ENCODE measurements at places on chromosomes 1 and 21.

DNA sequence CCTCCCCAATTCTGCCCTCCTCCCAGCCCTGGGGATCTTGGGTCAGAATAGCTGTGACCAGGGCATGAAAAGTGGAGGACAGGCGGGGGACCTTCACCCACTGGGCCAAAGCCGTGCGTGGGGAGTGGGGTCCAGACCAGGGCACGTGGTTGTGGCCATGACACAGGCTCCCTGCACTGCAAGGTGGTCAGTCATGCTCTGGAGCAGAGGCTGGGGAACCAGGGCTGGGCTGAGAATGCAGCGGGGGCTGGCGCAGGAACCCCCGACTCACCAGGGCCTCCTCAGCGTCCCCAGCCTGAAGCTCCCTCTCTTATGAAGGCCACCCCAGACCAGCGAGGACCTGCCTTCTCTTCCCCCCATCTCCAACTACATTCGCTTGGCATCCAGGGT, 2.7 kb downstream of the DVL1 start:
- DNase-seq: no peak

GRCh38 chr1:96967311-96967710, 245.7 kb downstream of the PTBP2 start:
- DNase-seq: no peak

GRCh38 chr1:68470388-68470970, 20.7 kb upstream of the RPE65 start:
- peak; percentile 27 for DNase-seq

GRCh38 chr1:172909606-172910326, 141.0 kb downstream of the TNFSF18 start:
- DNase-seq: no peak

- no peak for DNase-seq
Observed at GRCh38 chr1:113834716-113835115, 22.4 kb upstream of the RSBN1 start.

GRCh38 chr1:12407050-12407961, 177.5 kb downstream of the VPS13D start:
- no peak for DNase-seq

DNA sequence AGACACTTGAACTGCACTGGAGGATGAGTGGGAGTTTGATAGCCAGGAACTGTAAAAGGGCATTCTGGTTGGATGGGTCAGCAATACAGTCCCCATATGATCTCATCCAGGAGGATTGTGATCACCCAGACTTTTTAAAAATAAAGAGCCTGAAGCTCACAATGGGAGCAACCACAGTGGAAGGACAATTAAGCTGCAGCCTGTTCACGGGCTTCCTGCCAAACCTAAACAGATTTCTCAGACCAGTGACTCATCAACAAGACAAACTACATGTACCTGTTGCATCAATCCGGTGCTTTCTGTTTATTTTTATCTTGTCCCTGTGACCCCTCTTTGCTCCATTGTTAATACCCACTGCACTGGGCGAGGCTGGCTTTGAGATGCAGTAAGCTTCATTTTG, 52.3 kb downstream of the PAPPA2 start:
- DNase-seq: no peak

DNA sequence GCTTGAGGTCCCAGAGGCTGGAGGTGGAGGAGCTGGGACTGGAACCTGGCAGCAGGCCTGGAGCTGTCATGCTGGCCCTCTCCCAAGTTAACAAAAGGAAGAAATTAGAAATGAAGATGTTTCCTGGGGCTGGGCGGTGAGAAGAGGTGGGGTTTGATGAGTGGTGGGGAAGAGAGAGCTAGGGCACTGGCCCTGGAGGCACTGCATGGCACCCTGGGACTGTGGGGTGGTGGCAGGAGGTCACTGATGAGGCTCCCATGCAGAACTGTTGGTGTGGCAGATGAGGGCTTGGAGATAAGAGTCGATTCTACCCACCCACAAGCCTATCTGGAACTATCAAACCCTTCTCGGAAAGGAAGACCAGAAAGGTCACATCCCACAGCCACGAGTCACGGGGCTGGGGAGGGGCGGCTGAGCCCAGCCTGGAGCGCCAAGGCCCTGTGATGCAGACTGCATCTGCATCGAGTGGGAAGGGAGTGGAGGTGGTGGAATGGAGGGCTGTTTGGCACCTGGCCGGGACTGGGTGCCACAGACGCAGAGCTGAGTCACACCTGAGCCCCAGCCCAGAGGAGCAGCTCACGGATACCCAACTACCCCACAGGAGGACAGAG, 29.4 kb downstream of the MRPL37 start:
- DNase-seq: no peak

DNA sequence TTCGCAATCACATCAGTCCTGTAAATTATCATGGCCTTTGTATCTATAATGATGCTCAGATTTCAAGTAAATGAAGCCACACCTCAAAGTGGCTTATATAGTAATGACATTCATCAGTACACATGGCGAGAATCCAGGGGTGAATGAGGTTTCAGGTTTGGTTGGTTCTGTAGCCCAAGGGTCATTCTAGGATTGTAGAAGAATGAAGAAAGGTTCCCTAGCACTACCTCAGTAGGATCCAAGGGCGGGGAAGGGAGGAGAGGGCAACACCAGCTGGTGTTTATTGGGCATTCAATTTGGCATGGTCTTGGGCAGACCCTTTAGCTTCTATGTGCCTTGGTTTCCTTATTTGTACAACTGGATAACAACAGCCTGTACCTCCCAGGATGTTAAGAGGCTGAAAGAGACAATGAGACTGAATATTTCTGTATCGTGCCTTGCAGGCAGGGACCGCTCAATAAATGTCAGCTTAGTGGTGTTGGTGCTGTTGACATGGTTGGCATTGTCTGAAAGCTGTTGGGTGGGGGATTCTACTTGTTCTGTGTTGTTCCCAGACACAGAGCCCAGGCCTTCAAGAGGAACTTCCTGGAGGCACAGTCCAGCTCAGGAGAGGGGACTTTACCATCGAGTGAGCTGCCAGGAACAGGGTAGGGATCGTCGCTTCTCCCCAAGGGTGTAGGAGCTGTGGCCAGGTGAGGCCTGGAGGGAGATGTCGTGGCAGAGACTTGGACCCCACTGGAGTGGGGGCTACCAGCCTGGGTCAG, 388.2 kb downstream of the PTPRU start:
- no peak for DNase-seq

GRCh38 chr1:7555391-7556185, 215.5 kb upstream of the VAMP3 start:
- DNase-seq: no peak

- DNase-seq: no peak
Observed at GRCh38 chr1:24742090-24742938, 2.9 kb upstream of the CLIC4 start.

DNA sequence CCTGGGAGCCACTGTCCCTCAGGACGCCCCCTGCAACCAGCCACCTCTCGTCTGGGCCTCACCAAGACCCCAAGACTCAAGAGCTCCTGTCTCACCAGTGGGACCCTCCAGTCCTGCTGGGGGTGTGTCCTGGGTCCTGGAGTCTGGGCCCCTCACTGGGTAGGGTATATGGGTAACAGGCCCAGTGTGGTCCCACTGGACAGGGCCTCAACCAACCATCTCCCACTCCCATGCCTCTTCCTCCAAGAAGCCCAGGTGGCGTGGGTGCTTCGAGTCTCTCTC, 725 bp upstream of the VWA1 start:
- no peak for DNase-seq

- peak; percentile 76 for DNase-seq
Observed at GRCh38 chr1:202304375-202304774, 37.4 kb downstream of the UBE2T start.

GRCh38 chr21:44596068-44596725, 3.9 kb upstream of the KRTAP10-6 start:
- DNase-seq: no peak

Measured in femur (tissue), 1 donor.